ENCODE measurements at places on chromosomes 2 and 18. TPM values are rescaled to one million over a fixed set of nuclear protein-coding genes. Genes with fewer than 3 reads are reported as not detected.

DCDC2C gene
- not detected for total RNA-seq

HNMT gene
- 1.3 TPM for total RNA-seq

ABCG8 gene
- total RNA-seq = not detected

IL18RAP gene
- 0.07 TPM for total RNA-seq

FANCL gene
- 27.6 TPM for total RNA-seq

ACTG2 gene
- total RNA-seq = 0.30 TPM

CARF gene
- total RNA-seq = 1.3 TPM

ACADL gene
- total RNA-seq = 0.14 TPM

ATP6V1B1 gene
- 3.6 TPM for total RNA-seq
